ENCODE measurements at places on chromosomes 2 and 18. TPM values are rescaled to one million over a fixed set of nuclear protein-coding genes. Genes with fewer than 3 reads are reported as not detected.

- DNase-seq, result no peak
Measured at GRCh38 chr2:215903203-215903602, 110.1 kb downstream of the MREG start.

DNA sequence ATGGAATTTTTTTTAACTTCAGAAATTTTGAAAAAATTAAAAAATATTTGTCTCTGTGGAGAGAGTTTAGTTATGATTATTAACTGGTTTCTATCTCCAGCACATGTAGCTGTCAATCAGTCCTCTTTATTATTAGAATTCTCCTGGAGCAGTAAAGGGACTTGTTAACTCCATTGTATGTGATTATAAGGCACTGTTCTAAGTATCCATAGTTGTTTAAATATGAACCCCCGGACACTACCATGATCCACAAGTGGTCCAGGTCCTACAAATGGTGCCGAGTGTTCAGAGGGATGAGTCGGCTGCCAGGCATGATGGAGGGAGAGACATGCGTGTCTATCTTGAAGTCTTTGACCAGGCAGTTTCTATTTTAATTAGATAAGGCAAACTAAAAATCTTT, 492 bp downstream of the CHRNA1 start:
- DNase-seq, result no peak

TRAF3IP1 gene
- 4.8 TPM for total RNA-seq

HAAO gene
- 21.5 TPM for total RNA-seq

GKN2 gene
- not detected for total RNA-seq

DNA sequence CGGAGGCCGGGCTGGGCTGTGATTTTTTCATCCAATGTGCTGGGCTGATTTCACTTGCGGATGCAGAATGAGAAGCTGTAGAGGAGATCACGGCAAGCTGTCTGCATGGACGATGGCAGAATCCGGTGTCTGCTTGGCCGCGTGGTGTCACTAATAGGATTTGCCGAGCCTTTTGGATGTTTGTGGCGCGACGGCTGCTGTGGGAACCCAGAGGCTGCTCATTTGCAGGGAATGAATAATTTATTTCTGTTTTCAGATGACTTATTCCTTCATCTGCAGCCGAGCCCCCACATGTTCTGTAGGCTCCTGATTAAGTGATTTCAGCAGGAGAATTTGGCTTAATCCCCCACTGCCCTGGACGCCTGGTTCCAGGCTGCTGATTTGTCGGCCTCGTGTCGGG, 62.6 kb downstream of the ODC1 start:
- DNase-seq, result no peak

GRCh38 chr18:56276466-56276865, 361.9 kb downstream of the TXNL1 start:
- no peak for DNase-seq

KHK gene
- 4.0 TPM for total RNA-seq

OR6B2 gene
- total RNA-seq, result not detected

- DNase-seq, result no peak
Measured at GRCh38 chr2:22487541-22487940, 897.4 kb upstream of the KLHL29 start.

AMER3 gene
- under 0.01 TPM for total RNA-seq

GRCh38 chr2:207640661-207641060, 15.5 kb upstream of the METTL21A start:
- no peak for DNase-seq

DNA sequence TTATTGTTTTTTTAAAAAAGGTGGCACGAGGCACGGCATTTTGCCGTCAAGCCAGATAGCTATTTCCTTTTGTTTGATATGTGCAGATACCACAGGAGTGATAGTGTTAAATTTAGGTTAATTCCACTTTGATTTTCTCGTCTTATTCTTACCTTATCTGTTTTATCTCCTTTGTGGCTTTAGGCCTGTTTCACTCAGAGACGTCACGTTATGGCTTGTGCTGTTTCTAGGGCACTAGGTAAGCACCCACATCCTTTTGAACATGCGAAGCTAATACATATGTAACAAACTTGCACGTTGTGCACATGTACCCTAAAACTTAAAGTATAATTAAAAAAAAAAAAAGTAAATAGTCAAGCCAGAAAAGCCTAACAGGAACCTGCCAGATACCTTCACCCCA, 57.8 kb downstream of the C18orf63 start:
- peak; percentile 54 for DNase-seq

- DNase-seq, result no peak
Measured at GRCh38 chr2:240814946-240815760, 4.9 kb downstream of the KIF1A start.

- DNase-seq, result no peak
Measured at GRCh38 chr2:131410173-131410572, 46.2 kb upstream of the RAB6D start.

Measured in hematopoietic multipotent progenitor cell (in vitro differentiated cells).